Nucleus accumbens (tissue), 56 donors: ENCODE measurements at places on chromosomes 3 and 15.

DNA sequence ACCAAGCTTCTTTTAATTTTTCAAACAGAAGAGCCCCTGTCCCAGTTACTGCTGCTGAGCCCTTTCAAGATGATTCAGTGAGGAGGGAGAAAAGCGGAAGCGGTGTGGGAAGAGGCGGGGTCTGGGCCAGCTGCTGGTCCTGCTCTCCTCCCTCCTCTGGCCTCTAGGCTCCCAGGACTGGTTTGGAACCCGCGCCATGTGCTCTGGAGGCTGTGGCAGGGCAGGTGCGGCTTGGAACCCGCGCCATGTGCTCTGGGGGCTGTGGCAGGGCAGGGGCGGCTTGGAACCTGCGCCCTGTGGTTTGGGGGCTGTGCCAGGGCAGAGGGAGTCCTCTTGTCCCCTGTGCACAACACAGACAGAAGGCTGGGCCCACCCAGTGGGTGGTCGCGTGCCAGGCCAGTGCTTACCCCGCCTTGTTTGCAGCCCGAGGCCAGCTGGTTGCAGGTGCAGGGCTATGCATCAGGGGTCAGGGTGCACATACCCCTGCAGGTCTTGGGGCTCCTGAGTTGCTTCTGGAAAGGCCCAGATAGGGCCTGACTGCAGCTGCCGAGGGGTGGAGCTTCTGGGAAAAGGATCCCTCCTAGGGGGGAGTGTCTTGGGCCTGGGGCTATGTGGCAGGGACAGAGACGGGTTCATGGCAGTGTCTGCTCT is 12.2 kb downstream of the ALG1L2 start:
- no peak for DNase-seq

GRCh38 chr3:155377847-155378246 is 84.4 kb upstream of the STRIT1 start:
- DNase-seq = no peak

- no peak for DNase-seq
Observed at GRCh38 chr15:40115670-40116093, 7.0 kb upstream of the BMF start.

- no peak for DNase-seq
Observed at GRCh38 chr3:187066228-187066995, 72.9 kb downstream of the RPL39L start.

DNA sequence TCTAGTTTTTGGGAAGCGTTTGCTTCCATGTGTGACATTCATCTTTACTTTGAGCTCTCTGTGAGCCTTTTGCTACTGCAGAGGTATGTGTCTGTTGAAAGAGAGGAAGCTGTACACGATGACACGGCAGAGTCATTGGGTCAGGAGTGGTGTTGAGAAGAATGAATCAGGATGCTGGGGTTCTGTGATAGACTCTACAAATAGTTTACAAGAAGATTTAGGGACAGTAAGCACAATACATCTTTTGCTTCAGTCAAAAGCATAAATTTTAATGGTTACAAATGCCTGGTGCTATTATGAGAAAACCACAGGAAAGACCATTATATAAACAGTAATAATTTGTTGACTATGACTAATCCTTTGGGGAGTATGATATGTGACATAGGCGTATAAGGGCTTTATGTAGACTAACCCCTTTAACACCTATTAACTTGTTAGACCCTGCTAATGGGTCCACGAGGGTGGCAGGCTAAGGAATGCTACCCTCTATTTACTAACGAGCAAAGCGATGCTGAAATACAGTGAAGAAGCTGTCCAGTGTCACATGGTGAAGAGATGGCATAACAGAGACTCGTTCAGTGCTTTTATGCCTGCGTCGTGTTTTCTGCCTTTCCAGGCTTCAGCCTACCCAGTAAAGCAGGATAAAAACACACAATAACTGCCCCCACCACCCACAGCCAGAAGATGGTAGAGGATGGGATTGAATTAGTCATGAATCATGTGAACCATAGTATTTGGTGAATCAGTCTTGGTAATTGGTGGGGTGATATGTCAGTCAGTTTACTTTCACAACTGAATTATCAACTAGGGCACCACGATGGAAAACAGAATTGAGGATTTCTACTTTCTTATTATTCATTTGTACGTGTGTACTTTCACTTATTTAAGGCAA is 118.8 kb downstream of the LPP start:
- no peak for DNase-seq

- no peak for DNase-seq
Observed at GRCh38 chr3:122076491-122077292, 21.5 kb downstream of the CD86 start.
